ENCODE measurements at places on chromosomes 5 and 9.
A peak's percentile ranks its signal among the peaks of the same experiment; 100 is the strongest.

DNA sequence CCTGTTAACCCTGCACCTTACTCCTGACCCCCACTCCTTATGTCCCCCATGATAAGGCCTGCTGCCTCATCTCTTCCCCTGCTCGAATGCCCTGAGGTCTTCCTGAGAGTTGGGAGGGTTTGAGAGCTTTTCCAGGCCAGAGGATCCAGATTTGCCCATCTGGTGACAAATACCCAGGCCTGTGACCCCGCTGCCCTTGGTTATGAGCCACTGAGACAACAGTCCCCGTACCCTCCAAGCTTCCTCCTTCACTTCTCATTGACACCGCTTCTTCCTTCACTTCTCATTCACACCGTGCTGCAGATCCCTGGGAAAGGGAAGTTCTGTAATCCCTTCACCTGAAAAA lies 593 bp downstream of the GM2A start:
- DNase-seq, result no peak

DNA sequence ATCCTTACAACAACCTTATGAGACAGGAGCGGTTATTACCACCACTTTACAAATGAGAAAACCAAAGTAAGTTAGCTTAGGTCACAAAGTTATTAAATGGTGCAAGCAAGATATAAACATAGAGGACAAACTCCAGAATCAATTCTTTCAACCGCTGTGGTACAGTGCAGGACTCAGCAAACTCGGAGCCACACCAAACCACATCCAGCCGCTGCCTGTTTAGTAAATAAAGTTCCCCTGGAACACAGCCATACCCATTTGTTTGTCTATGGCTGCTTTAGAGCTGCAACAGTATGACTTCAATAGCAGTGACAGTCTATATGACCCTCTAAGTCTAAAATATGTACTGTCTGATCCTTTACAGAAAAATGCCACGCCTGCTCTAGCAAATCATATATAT lies 1567.2 kb upstream of the WWC1 start:
- no peak for DNase-seq

DNA sequence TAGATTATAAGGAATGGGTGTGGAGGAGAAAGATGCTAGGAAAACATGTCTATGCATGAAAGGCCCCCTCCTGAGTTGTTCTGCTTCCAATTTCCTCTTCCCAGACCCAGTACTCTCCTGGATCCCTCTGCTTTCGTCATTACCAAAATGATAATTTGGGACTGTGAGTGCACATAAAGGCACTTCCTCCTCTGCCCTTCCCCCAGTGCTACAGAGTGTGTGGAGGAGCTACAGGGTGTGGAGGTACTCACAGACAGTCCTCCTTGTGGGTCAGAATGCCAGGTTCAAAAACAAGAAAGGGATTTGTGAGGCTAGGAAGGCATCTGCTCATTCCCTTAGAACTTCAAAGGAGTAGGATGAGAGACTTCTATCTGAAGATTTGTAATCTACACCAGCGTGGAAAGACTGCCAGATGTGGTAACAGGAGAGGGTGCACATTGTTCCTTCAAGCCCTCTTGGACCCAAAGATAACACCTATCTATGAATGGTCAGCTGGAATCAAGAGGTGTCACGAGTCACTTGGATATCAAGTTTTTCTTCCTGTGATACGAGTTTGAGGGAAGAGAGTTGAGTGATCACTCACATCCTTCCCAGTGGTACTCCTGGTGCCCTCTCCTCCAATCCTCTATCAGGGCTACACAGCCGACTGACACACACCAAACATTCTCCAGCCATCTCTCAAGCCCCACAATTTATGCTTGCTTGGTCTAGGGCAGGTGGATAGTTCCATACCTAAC lies 201.1 kb downstream of the EPB41L4A start:
- no peak for DNase-seq

DNA sequence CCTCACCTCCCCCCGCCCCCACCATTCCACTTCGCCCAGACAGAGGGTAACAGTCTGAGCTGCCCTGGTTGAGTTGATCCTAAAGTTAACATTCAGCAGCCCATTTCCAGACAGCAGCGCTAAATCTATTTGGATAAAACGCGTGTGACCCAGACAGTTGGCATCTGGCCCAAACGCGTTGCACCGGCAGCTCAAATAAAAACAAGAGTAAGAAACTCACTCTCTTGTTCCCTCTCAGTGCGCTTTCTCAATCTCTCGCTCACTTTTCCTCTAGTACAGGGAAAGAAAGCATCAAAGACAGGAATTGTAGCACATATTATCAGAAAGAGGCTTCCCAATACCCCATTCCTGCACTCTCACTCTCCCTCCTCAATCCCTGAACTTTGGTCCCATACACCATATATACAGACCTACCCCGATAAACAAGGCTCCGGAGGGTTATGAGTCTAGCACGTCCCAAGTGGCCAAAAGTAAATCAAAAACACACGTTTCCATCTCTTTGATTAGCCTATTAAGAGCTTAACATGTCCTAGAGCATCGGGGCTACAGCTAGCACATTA lies 1.3 kb downstream of the ADAMTS6 start:
- DNase-seq, result peak; percentile 55

All from DMS 273 treated with DMSO at 0.1 percent for 48 hours (cell line).